ENCODE measurements at places on chromosomes 13 and 19.
A peak's percentile ranks its signal among the peaks of the same experiment; 100 is the strongest.

DNA sequence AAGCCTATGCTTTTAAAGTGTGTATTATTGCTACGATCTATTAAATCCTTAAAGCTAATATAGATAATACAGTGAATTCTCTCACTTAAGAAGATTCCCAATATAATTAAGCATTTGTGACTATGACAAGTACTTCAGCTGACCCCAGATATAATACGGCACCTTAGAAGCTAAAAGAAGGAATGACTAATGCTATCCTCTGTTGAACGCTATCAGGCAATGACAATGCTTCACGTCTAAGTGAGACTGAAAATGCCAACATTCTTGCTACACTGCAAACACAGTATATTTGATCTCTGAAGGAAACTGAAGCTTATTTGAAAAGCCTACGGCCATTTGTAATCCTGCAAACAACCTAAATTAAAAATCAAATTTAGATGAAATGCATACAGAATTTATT, 19.7 kb downstream of the VWA8 start:
- no peak for DNase-seq

DNA sequence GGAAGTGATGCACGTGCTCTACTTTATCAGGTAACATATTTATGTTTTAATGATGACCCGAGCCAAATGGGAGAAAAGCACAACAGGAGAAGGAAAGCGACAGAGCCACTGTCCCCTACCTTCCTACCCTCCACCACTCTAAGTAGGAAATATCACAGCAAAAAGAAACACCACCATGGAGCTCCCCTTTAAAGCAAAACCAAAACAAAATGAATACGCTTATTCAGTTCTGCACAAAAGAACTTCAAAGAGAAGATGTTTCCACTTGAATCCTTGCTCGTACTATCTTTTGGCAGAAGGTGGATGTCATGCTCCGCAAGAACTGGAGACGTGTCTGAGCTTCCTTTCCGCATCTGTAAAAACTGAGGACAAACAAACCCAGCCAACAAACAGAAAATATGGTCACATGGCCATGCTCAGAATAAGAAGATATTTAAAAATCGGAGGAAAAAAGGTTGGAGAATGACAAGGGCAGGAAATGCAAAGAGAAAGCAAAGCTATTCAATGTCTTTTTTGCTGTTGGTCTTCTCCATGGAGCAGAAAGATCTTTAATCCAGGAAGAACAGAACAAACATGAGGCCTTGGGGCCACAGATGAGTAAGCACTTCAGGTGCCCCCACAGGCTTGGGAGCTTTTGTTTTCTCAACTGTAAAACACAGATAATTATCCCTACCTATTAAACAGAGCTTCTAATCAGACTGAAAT, 19.5 kb downstream of the N4BP2L1 start:
- no peak for DNase-seq

GRCh38 chr13:102002287-102002686, 399.6 kb downstream of the FGF14 start:
- DNase-seq = no peak

DNA sequence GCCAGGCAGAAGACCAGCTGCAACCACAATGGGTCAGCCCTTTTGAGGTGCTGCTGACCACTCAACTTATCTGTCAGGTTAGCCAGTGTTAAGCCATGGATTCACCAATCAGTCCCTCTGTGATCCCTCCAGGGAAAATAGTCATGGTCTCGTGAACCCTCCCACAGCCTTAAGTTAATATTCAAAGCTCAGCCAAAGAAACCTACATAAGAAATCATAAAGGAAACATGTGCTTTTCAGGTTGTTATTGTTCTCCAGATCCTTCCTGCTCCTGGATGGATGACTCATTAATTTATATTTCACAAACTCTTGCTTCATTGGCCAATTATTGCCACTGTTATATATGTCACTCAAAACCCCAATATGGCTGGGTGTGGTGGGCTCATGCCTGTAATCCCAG, 161.9 kb downstream of the B3GLCT start:
- no peak for DNase-seq

- DNase-seq = no peak
Measured at GRCh38 chr13:77306458-77306857, 20.4 kb downstream of the MYCBP2 start.

- no peak for DNase-seq
Measured at GRCh38 chr13:88411696-88412095, 740.5 kb downstream of the SLITRK5 start.

DNA sequence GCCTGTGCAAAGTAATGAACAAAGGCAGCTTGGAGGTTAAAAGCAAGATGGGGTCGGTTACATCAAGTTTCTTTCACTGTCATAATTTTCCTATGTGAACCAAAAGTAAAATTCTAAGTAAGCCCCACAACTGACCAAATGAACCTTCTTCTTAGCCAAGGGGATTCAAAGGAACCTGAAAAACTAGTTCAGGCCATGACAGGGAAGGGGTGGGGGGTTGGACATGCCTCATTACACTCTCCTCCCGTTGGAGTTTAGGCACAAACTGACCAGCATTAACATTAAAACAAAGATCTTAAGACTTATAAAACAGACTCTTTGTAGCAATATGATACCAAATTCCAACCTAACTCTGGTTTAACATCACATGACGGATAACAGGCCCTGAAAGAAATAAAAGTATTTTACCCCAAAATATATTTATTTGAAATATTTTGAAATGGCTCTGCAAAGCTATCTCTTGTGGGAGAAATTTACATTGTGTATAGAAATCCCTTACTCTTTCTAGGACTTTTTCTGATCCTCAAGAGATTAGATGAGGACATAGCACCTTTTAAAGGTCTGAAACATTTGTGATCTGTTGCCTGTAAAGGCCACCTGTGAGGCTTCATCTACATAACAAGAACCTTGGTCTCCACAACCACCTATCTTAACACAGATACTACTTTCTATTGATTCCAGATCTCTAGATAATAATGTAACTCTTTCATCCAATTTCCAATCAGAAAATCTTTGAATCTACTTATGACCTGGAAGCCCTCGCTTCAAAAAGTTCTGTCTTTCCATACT, 1829.0 kb upstream of the MIR17HG start:
- DNase-seq = no peak

DNA sequence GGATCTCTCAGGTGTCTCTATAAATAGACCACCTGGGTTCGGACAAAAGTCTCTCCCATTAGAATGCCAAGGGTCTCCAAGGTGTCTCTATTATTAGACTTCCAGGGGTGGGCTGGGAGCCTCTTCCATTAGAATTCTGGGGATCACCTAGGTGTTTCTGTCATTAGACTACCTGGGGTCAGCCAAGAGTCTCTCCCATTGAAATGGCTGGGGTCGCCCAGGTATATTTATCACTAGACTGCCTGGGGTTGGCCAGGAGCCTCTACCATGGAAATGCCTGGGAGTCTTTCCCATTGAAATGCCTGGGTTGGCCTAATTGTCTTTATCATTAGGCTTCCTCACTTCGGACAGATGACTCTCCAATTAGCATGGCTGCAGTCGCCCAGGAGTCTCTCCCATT, 1565.5 kb downstream of the UQCRFS1 start:
- DNase-seq = no peak

DNA sequence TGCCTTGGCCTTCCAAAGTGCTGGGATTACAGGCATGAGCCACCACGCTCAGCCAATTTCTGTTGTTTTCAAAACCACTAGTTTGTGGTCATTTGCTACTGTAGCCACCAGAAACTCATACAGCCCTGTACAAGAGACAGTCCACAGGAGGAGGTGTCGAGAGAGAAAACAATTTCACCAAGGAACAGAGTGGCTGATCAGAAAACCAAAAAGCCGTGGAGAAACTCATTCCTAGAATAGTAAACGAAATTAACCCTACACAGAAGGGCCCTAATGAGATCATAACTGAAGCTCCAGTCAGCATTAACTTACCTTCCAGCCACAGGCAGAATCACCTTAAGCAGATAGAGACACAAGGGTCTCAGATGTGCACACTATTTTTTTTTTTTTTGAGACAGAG, 3.8 kb upstream of the CCDC124 start:
- no peak for DNase-seq

DNA sequence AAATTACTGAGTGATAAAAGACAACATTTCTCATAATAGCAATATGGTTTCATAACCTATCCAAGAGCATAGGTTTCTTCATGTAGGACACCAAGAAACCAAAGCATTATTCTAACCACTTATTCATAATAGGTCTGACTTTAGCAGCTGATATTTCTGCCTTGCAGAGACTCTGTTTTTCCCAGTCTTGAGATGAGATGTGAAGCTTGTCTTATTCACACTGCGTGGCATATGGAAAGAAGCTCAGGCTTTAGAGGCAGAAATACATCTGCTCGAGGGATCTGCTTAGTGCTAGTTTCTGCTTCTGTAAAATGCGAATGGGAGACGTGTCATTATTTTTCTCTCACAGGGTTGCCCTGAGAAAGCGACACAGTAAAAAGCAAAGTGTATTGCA, 232.0 kb upstream of the SPRY2 start:
- DNase-seq = no peak

DNA sequence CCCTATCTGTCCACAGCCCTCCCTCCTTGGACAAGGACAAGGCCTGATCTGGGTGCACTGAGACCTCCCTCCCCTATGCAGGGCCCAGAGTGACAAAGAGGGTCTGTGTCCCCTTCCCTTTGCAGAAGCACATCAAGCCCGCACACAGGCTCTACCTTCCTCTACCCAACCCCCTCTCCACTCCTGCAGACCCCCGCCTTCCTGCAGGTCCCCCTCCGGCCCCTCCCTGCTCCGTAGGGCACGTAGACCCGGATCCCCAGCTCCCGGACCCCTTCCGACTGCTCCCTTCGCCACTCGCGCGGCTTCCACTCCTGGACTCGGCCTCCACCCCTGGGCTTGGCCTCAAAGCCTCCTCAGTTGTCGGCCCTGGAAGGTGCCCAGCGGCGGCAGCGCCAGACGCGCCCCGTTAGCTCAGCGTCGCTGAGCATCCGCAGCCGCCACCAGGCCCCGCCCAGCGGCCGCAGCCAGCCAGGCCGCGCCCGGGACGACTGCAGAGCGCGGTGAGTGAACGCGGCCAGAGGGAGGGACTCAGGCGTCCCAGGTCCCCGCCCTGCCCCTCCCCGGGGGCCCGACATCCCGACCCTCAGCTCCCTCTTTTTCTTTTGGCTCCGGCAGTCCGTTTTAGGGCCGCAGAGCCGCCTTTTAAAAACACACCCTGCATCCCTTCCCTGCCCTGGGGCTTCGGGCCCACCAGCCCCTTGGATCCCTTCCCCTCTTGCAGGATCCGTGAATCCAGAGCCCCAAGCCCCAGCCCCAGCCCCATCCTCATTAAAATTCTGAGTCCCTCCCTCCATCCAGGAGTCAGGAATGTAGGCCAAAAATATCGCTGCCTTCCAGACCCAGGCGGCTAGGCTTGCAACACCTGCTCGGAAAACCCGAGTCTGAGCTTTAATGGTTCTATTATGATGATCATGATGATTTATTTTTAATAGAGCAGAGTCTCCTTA, 1.5 kb upstream of the MYADM start:
- DNase-seq = no peak

DNA sequence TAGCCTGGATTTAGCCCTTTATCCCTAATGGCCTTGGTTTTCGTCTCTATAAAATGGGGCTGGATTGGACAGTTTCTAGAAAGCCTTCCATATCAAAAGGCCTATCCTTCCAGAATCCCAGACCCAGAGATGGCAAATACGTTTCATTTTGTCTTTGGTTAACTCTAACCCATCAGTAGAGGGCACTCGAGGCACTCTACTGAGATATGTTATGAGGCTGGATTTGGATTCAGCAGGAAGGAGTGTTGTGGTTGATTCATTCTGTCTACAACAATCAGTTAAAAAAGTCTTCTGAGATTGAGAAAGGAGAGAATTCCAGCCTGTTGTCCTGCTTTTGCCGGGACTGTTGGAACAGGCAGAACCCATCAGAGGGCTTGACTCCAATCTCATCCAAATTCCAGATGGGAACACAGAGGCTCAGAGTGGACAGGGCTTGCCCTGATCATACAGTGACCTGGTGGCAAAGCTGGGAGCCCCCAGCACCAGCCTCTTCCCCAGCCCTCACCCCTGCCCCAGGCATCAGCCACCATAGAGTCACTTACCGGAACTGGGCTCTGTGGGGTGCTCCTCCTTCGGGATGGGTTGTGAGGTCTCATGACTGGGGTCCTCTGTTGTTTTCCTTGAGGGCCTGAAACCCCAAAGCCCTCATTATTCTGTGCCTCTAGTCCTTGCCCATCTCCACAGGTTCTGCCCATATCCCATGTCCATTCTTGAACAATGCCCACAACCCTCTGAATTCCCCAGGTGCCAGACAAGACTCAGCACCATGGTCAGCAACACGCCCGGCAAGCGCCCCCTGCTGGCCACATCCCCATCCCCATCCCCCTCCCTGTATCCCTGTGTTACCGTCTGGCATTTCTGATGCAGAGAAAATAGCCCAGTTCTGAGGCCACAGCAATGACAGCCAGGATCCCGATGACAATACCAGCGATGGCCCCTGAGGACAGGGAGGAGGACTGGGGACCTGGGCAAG, 12.3 kb upstream of the ZNF180 start:
- DNase-seq = no peak

DNA sequence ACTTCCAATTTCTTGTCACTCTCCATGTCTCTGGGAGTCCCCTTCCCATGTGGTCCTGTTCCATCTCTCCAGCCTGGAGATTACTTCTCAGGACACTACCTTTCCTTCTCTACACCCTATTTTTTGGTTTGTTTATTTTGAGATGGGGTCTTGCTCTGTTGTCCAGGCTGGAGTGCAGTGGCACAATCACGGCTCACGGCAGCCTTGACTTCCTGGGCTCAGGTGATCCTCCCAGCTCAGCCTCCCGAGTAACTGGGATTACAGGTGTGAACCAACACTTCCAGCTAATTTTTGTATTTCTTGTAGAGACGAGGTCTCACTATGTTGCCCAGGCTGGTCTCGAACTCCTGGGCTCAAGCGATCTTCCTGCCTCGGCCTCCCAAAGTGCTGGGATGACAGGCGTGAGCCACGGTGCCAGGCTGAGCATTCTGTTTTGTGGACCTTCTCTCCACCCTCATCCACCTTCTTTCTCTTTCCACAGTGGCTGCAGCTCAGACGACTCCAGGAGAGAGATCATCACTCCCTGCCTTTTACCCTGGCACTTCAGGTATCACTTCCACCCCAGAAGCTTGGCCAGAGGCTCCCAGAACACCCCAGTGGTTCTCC, 644 bp downstream of the HCST start:
- DNase-seq = no peak

GRCh38 chr19:39401070-39401548, 5.5 kb upstream of the ZFP36 start:
- DNase-seq = no peak

GRCh38 chr13:41622432-41623429, 165.4 kb downstream of the RGCC start:
- DNase-seq = no peak

- peak; percentile 55 for DNase-seq
Measured at GRCh38 chr19:36915992-36916830, at the start of the genes ZNF568 and ZNF829. TSS of gene ZNF568 (plus strand) at chr19:36916332. CDS start at chr19:36922771, 6,439 bp downstream. TSS of gene ZNF829 (minus strand) at chr19:36916291. CDS start at chr19:36915167, 1,124 bp downstream.

Measured in SK-N-MC (cell line).